Non-pigmented ciliary epithelial cell (primary cell): ENCODE measurements at places on chromosomes 16 and 17.

DNA sequence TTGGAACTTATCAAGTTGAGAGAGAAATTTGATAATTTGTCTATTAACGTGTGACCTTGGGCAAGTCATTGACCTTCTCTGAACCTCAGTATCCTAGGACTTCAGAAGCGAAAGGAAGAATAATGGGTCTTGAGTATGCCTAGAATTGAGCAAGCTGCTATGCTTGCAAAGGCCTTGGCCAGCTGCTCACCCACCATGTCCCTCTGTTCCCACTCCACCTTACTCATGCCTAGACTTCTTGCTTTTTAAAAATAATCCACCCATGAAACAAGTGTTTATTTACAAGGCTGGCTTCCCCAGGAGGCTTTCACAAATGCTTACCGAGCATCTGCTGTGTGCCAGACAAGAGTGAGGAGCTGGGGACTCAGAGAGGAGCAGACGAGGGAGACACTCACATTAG is 590.6 kb downstream of the MAF start:
- no peak for DNase-seq

DNA sequence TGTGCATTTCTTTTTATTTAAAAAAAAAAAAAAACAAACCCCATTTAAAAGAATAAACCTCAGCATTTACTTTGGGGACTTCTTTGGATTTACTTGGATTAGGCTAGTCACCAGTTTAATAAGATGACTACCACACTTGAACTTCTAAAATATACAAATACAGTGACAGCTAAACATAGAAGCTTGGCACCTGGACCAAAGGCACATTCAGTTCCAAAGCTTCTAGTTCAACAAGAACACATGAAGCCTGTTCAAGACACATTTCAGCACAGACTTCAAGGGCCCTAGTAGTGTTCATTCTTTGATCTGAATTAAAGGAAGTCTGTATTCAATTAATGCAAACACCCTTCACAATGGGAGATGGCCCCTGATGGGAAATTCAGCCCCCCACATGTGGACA is 11.6 kb upstream of the ROGDI start:
- no peak for DNase-seq

DNA sequence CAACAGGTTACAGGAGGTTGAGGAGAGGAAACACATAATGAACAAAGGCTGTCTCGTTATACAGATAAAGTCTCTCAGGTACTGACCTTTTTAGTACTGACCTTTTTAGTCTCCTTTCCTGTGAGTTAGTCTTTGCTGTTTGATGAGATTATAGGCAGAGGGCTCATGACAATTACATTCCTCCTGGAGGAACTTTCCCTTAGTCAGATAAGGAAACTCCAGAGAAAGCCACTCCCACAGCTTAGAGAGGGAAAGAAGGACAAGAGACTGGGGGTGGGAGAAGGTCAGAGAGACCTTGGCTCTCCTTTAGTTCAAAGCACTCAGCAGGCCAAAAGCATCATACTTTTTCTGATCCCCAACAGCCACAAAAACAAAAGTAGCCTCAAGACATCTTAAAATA is 15.3 kb upstream of the PSMD7 start:
- DNase-seq: no peak

GRCh38 chr17:372157-373152 is 19.8 kb upstream of the RPH3AL start:
- DNase-seq: no peak

DNA sequence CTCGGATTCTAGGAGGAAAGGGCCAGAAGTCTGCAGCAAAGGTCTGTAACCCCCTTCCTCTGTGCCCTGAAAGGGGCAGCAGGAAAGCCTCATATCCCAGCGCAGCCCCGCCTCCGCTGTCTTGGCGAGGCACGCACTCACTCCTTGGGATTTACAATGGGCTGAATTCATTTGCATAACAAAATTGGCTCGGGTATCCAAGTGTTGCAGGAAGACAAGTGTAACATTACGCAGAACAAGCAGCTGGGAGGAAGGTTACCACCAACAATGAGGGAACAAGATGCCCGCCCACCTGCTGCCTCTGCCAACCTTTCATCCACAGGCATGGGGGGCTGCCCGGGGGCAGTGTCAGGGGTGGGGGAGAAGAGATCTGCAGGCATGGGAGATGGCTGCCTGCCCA is 130.4 kb downstream of the MRM1 start:
- DNase-seq: no peak

- no peak for DNase-seq
Measured at GRCh38 chr17:39740357-39741111, 2.8 kb downstream of the GRB7 start.

DNA sequence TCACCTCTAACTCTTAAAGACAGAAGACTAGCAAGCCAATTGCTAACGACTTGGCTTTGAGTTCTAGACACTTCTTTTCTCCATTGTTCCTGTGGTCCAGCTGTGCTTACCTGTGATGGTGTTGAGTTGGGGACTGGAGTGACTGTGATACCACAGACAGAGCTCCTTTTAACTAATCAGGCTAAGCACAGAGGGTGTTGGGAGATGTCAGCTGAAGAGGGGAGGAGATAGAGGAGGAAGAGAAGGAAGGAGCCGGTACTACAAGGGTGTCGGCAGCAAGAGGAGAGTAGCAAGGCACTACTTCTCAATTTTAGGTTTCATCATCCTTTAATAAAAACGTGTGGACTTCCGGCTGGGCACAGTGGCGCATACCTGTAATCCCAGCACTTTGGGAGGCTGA is 5.1 kb upstream of the MYO1D start:
- no peak for DNase-seq

GRCh38 chr16:23518435-23518891 is 8.2 kb upstream of the GGA2 start:
- no peak for DNase-seq

DNA sequence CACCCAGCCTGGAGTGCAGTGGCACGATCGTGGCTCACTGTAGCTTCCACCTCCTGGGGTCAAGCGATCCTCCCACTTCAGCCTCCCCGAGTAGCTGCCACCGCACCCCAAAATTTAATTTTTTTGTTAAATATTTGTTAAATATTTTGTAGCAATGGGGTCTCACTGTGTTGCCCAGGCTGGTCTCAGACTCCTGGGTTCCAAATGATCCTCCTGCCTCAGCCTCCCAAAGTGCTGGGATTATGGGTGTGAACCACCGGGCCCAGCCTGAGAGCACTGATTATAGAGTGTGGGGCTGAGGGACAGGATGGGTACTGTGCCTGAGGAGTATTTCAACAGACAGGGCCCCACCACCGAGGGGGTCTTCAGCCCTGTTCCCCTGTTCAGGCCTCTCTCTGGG is 35.6 kb downstream of the TPSG1 start:
- no peak for DNase-seq

DNA sequence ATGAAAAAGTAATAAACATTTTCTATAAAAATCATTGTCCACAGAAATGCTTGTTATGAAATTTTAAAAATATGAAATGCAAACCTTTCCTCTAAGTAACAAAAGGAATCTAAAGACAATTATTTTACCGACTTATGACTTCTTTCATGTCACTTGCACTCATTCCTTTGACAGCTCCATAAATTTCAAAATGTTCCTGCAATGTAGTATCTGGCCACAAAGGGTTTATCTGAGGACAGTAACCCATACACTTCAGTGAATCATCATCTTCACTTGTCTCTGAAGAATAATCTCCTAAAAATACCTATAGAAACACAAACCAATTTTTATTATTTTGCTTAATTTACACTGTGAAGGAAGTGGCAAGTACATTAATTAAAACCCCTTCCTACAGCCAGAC is 25.6 kb upstream of the ABCA10 start:
- no peak for DNase-seq

- no peak for DNase-seq
Measured at GRCh38 chr17:77867976-77868713, 90.4 kb upstream of the TNRC6C start.

DNA sequence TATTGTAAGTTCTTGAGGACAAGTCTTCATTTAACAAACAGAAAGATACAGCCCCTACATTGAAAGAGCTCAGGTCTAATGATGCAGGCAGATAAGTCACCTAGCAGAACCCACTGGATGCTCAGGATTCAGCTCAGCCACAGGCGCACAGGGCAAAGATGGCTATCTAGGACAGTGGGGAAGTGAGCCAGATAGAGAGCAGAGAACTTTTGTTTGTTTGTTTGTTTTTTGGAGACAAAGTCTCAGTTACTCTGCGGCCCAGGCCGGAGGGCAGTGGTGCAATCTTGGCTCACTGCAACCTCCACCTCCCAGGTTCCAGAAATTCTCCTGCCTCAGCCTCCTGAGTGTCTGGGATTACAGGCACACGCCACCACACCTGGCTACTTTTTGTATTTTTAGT is 20.4 kb downstream of the METTL2A start:
- DNase-seq: no peak

DNA sequence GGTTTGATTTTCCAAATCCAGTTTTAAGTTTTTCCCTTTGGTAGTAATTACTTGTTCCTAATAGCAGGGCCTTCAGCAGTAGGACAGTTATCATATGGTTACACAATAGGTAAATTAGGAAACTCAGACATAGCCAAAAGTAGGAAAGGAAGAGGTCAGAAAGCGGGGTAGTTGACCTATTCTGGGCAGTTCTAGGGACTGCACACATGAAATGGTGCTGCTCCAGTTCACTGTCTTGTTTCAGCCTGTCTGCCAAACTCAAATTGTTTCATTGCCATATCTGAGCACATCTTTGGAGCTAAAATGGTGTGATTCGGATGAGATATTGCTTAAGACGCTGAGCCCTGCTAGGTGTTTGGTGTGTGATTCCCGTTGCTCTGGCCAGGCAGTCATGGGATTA is 56.7 kb downstream of the TANGO6 start:
- DNase-seq: no peak

DNA sequence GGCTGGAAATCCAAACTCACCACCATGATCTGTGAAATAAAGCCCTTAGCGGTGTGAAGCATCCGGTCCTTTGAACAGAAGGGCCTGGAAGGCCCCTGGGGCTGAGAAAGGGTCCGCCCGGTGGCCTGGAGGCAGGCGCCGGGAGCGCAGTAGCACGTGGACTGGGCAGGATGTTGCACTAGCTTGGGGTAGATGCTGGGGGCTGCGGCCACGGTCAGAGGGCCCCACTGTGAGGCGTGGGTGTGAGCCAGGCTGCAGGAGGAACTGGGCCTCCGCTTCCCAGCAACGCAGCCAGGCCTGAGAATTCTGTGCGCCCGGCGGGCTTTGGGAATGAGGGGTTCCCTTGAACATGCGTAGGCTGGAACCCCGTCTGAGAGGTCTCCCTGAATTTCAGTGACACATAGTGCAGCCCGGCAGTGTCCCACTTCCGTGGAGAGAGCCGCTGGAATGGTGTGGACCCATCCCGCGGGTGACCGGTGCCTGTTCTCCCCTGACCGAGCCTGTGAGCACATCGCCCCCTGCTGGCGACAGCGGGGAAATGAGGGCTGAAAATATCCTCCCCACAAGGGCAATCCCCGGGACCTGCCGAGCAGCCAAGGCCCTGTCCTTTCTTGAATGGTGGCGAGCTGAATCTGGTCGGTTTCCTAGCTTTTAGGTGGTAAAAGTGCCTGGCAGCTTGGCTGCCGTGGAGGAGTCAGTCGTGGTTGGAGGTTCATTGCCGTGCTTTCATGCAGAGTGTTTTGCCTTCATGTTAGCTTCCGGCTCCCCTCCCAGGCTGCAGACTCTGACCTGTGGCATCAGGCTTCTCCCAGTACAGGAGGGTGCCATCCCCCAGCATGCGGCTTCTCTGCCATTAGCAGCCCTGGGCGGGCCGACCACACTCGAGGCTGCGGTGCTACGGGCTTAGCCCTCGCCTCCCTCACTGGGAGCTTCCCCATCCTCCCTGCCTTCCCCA is 43.8 kb downstream of the DNAJA2 start:
- DNase-seq: peak; percentile 6

DNA sequence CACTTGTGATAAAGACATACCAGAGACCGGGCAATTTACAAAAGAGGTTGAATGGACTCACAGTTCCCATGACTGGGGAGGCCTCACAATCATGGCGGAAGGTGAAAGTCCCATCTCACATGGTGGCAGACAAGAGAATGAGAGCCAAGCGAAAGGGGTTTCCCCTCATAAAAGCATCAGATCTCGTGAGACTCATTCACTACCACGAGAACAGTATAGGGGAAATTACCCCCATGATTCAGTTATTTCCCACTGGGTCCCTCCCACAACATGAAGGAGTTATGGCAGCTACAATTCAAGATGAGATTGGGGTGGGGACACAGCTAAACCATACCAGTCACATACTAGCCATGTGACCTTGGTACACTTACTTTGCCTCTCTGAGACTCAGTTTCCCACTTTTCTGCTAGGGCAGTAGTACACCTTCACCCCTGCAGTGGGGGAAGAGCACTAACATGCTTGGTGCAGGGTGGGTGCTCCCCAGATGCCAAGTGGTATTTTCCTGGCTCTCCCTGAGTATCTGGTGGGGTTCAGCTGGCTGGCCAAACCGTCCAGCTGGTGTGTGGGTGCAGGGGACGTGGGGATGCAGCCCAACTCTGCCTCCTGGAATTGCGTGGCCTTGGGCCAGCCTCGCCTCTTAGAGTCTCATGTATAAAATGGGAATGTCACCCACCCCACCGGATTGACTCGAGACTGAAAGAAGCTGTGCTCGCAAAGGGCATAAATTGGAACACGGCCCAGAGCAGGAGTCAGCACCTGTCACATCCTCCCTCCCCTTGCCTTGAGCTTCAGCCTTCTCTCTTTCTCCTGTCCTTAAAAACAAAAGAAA is 364.1 kb downstream of the CPPED1 start:
- no peak for DNase-seq

DNA sequence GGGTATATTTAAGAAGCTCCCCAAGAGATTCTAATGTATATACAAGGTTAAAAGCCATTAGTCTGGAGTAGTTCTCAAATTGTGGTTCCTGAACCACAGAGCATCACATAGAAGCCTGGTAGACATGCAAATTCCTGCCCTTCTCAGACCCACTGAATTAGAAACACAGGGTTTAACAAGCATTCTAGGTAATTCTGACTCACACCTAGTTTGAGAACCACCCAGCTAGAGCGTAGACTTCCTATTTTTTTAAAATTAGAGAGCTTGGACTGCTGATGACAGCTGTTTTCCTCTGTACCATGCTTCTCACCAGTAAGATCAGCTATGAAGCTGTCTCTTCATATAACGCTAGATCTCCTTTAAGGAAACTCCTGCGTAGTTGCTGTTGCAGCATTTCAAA is 50.6 kb downstream of the HS3ST3B1 start:
- no peak for DNase-seq

GRCh38 chr17:82433560-82434215 is 15.3 kb upstream of the OGFOD3 start:
- DNase-seq: no peak

DNA sequence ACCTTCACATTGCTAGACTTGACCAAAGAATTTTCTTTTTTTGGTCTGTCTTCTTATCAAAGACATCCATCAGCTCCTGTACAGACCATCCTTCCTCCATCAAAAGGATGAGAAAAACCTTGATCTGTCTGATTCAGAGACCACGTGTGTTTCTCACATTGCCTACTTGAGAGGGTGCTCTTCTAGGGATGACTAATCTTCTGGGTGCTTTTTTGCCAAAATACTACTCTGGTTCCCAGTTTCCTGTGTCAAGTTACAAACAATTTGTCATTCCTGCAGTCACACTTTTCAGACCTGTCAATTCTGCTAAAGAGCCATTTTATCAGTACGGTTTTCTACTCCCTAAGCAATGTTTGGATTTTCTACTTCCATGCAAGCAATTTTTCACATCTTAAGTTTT is 492.2 kb downstream of the CDH11 start:
- DNase-seq: no peak
